ENCODE measurements at places on chromosomes 11 and 22.

DNA sequence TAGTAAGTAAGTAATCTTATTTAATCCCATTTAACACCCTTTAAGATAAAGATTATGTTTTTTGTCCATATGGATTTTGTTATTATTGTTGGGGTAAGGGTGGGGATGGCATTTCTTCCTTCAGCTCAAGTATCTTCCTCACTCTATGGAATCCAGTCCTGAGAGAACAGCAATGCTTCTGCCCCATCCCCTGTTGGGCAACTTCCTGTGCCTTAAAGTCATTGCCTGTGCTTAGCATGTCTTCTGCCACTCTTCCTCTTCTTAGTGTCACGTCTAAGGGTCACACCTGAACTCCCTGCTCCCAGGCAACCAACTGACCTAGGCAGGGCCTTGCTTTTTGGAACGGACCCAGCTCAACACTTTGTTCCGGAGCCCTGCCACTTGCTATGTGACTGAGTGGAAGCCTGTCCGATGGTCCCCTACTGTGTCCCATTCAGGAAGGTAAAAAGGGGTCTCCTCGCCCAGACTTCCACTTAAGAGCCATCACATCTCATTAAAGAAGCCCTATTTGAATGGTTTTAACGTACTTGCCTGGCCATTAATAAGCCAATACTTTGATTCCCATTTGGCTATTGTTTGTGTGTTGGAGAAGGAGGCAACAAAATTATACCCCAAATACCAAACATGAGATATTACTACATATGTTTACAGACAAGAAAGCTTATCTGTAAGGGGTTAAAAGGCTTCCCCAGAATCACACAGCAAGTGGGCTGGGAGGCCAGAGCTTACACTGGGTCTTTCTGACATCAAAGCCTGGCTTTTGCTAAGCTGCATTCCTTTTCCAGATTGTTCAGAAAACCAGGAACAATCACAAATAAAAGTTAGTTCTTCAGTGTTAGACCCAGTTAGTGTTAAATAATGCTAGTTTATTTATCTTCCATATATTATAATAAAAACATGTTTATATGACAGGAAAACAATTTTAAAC lies 59.2 kb downstream of the RAB38 start:
- no peak for DNase-seq

- DNase-seq, result no peak
Observed at GRCh38 chr11:107702723-107703122, 9.1 kb downstream of the SLN start.

- DNase-seq, result no peak
Observed at GRCh38 chr11:57312511-57313021, 12.2 kb downstream of the TNKS1BP1 start.

DNA sequence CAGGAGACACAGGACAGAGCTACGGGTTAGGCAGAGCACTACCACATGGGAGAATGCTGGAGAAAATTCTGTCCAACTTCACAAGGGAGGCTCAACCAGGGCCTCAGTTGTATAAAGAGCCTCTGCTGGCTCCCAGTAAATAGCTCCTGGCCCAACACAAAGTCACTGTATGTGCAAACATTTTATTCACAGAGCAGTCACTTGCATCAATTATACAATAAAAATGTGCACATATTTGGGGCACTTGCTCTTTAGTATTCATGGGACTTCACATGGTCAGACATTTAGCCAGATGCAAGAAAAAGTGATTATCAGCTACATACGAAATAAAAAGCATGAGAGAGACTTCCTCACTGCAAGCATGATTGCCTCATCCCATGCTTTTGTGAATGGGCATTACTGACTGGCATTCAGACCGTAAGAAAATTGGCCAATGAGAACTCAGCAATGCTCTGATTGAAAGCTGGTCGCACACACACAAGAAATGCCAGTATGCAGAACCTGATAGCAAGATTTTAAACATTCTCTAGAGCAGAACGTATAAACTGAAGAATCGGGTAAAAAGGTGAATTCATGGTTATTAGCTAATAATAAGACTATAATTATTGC lies 39.4 kb downstream of the BLID start:
- DNase-seq, result no peak

GRCh38 chr11:118099838-118100556 lies 13.2 kb upstream of the SMIM35 start:
- DNase-seq, result no peak

DNA sequence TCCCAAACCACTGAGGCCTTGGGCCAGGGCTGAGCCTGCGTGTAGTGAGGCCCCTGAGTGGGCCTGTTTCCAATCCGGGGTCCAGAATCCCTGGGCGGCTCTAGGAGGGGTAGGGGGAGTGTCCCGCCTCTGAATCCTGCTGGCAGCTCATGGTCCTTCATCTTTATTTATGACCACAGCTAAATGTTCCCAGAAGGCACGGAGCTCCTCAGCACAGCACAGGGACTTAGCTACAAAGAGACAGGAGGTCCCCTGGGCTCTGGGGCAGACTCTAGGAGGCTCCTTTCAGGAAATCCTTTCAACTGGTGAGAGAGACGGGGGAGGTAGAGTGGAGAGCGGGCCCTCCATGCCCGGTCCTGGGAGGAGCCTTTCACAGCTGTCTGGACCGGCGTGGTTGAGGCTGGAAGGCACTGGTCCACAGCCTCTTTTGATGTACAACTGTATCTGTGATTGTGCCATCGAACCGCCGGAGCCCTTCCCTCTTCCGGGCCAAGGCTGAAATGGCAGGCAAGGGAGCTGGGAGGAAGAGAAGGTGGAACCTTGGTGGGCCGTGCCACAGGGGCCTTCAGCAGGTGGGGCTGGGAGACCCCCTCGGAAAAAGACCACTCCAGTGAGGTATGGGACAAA lies 46.8 kb downstream of the SCUBE1 start:
- no peak for DNase-seq

DNA sequence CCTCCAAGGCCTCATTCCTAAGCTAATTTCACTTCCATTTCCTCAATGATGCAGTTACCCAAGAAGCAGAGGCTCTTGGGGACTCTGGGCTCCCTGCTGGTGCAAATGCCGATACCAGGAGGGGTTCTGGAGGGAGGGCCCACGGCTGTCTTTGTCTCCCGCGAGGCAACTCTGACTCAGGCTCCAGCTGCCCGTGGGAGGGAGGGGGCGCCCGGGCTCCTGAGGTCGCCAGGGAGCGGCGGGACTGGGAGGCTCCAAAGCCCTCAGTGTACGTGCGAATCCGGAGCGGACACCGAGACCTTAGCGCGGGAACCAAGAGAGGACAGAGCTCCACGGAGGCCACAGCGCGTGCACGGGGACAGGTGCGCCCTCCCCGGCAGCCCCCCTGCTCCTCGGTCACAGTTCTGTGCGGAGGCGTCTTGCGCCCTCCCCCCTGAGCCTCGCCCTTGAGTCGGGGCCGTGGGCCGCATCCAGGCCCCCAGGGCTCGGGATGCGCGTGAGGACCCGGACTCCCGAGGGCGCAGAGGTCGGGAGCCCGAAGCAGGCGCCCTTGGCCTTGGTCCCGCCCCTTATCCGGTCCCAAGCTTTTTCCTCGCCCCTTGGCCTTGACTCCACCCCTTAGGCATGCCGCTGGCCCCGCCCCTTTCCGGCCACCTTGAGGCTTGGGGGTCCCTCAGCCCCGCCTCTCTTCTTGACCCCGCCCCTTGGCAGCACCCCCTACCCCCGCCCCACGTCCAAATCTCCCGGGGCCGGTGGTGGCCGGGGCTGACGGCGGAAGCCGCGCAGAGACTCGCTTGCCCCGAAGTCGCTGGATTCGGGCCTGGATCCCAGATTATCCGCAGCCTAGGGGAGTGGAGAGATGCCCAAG lies 4.7 kb upstream of the SHISA8 start:
- no peak for DNase-seq

- no peak for DNase-seq
Observed at GRCh38 chr11:8973121-8973520, 8.9 kb upstream of the TMEM9B start.

DNA sequence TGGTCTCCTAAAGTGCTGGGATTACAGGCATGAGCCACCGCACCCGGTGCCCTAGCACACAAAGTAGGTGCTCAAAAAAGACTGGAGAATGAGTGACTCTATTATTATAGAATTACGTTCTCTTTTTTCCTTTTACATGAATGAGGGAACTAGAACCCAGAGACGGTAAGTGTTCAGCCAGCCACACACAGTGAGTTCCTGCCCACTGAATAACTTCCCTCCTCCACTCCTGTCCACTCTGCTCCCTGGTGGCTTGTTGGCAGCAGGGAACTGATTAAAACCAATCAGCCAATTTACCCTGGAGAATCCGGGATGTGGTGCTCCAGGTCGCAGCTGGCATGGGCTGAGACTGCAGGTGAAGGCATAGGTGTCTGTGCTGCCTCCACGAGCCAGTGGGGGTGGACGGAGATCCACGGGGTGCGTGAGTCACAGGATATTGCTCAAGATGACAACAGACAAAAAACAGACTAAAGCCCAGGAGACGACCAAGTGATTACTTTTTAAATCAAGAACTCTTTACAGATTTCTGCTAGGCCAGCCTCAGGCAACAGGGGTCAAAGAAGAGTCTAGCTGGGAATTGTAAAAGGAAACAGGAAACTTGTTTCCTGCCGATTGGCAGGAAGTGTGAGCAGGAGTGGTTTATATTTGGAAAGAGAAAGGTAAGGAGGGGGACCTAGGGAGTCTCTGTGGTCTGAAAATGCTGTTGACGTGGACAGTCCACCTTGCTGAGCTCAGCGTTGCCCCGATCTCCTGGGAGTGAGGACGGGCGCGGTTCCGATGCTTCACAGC lies 95.2 kb upstream of the TP53I11 start:
- DNase-seq, result peak; percentile 7

DNA sequence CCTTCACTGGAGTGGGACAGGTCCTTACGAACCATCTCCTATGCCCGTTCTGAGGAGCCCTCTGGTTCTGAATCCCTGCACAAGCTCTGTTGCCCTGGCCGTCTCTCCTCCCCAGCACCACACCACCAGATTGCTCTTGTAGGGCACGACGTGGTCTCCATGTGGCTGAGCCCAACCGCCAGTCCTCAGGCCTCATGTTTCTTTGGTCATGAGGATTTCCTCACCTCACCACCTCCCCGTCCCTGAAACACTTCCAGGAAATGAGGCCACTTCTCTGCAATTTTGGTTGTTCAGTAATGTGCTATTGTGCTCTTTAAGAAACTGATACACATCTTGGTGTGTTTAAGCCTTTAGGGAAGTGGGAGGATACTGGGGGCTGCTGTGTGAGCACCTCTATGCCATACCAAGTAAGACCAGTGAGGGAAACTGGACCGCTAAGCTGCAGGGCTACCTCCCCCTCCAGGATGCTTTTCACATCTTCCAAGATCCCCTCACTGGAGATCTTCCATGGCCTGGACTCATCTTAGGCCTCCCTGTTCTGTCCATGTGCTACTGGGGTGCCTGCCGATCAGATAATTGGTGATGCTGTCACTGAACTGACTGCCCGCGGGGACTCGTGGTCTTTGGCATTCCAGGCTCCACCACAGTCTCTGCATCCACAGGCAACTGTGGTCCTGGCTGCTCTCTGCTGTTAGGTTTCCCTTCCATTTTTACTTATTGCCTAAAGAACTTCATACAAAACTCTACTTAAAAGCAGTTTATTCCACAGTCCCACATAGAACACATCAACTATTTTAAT lies 21.9 kb downstream of the DRICH1 start:
- DNase-seq, result no peak

DNA sequence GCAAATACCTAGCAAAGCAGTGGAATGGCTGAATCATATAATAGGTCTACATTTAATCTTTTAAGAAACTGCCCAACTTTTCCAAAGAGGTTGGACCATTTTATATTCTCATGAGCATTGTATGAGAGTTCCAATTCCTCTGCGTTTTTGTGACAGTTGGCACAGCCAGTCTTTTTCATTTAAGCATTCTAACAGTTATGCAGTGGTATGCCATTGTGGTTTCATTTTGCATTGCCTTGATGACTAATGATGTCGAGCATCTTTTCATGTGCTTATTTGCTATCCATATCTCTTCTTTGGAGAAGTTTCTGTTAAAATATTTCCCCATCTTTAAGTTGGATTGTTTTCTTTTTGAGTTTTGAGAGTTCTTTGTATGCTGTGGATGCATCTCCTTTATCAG lies 38.7 kb downstream of the EIF3F start:
- no peak for DNase-seq

DNA sequence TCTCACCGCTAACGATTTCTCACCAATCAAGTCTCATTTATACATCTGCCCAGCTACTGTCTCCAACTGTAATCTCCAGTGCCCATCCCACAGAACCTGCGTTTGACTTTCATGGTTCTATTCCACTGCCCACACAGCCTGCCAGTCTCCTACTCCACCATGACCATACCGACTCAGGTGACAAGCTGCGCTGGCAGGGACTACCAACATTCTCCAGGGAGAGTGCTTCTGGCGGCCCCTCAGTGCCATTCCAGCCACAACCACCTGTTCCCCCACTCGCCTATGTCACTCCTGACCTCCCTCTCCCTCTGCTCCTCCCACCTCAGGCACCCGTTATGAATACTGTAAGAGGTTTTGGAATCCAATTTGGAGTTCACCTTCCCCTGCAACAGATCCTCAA lies 108.5 kb upstream of the BID start:
- no peak for DNase-seq

GRCh38 chr11:118694771-118695170 lies 15.3 kb upstream of the TREH start:
- DNase-seq, result no peak

DNA sequence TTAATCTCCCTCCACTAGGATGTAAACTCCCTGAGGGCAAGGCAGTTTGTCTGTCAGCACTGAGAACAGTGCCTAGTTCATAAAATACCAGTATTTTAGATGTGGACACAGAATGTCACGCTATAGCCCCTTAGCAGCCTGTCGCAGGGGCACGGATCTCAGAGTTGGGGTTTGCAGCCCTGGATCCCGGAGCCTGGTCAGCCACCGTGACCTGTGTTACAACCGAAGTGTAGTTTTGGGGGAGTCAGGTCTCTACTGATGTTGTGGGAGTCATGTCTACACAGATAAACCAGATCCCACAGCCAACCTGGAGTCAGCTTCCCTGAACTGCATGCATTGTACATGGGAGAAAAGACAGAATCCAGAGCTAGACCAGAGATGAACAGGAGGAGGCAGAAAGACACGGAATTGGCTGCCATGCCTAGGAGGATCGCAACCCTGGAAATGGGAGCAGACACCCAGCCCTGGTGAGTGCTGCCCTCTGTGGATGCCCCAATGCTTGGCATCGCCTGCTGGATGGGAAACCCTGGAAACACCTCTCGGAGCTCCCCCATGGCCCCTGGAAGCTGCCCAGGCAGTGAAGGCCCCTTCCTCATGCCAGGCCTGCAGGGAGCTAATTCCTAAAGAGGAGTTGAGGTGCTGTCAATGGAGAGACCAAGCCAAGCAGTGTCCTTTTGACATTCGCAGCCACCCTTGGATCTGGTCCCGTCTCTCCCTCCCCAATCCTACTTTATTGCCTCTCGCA lies 851.3 kb downstream of the TBC1D22A start:
- DNase-seq, result no peak

DNA sequence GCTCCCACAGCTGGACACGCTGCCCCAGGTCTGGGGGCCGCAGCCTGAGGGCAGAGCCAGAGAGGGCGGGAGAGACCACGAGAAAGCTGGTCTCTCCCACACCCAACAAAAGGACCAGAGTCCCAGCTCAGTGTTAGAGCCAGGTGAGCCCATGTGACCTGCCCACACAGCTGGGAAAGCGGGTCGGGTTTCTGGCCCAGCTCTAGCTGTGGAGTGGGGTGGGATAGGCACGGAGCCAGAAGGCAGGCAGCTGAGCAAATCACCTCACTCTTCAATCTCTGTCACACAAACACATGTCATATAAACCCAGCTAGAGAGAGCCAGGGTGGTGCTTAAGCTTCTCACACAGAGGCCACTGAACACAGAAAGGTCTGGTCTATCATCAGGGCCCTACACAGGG lies 7.8 kb upstream of the EIF3D start:
- DNase-seq, result no peak

- DNase-seq, result no peak
Observed at GRCh38 chr11:22244986-22245592, 52.2 kb downstream of the ANO5 start.

Data from brain pericyte (primary cell).